EL (cell line): ENCODE measurements at places on chromosomes 6 and 20.
A peak's percentile ranks its signal among the peaks of the same experiment; 100 is the strongest.

DNA sequence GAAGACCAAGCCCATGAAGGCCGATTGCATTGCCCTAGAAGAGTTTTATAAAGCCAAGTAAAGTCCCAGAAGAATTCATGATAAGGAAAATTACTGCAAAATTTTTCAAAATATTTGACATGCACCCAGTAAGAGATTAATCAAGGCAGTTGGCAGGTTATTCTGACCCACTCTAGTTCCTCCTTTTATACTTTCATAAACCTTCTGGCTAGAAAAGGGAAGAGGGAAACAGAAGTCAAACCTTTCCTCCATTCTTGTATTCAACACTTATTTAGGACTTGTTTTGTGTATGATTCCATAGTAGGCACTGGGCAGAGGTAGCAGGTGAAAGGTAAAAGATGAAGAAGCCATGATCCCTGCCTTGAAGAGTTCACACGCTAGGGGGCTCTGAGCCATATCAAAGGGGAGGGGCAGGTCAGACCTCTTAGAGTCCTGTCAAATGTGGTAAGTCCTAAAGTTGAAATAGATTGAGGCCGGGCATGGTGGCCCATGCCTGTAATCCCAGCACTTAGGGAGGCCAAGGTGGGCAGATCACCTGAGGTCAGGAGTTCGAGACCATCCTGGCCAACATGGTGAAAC, 85.4 kb downstream of the NDUFAF5 start:
- no peak for DNase-seq

DNA sequence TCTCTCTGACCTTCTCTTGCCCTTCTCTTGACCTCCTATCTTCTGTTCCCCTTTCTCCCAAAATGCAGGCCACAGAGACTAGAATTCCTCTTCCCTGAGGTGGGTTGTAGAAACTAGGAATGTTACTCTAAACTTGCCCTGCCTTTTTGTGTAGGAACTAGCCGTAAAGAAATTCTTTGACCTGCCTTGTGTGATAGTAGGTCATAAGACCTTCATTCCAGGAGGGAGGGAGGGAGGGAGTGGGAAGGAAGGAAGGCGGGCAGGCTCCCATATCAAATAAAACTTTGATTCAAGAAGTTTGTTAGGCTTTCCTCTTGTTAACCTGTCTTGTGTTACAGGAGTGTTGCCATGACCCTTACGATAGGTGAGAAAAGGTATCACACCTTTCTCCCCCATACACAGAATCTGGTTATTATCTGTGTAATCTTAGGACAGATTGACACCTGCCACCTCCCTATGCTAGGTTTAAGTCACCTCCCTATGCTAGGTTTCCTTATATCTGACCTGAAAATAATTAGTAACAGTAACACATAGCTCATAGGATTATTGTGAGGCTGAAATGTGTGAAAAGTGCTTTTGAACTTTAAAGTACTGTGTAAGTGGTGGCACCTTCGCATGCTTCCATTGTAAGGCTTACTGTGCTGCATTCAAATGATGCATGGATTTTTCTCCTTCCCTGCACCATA, 32.6 kb upstream of the FUCA2 start:
- no peak for DNase-seq

DNA sequence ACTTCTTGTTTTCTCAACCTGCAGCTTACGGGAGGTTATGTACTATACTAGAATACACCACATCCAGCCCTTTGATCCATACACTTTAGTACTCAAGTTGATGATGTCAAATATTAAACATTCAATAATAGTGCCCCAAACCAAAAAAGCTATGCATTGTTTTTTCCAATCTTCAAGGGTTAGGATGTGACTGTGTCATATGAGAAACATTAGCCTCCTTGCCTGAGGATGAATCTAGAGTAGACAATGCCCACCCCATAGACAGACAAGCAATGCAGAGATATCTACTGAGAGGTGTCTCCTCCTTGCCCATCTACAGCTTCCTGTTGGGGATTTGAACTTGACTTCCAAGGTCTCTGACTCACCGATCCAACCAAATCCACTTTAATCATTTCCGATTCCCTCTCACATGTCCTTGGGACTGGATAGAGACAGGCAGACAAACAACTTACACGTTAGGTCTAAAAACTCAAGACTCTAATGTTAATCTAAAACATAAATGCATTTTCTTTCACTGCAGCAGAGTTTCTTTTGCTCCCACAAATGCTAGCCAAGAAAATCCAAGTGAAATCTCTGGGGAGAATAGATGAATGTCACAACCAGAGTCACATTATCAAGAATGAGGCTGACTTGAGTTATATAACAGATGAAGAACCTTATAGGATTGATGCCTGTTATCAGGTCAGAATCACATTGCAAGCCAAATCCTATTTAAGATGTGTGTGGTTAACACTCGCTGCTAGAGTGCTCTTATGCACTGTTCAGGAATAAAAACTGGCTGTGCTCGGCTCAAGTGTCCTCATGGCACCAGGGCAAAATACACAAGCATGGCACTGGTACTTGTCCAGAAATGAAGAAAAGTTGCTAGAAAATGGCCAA, 75.5 kb upstream of the TNFAIP3 start:
- DNase-seq = no peak

DNA sequence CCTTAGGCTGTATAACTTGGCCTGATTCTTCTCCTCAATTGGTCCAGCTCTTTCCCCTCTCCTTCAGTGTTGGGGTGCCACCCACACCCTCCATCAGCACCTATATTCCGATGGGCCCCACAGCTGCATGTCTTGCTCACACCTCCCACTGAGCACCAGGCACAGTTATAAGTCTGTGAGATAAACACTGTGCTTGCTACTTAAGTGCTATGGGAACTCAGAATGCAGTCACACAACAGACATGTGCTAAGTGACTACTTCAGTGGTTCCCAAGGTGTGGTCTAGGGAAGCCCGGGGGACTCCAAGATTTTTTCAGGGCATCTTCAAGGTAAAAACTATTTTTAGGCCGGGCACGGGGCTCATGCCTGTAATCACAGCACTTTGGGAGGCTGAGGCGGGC, 7.3 kb downstream of the ZC3H12D start:
- DNase-seq = no peak

GRCh38 chr6:156406688-156407087, 370.5 kb upstream of the ARID1B start:
- DNase-seq = no peak

GRCh38 chr20:53034899-53035298, 62.7 kb downstream of the TSHZ2 start:
- no peak for DNase-seq

DNA sequence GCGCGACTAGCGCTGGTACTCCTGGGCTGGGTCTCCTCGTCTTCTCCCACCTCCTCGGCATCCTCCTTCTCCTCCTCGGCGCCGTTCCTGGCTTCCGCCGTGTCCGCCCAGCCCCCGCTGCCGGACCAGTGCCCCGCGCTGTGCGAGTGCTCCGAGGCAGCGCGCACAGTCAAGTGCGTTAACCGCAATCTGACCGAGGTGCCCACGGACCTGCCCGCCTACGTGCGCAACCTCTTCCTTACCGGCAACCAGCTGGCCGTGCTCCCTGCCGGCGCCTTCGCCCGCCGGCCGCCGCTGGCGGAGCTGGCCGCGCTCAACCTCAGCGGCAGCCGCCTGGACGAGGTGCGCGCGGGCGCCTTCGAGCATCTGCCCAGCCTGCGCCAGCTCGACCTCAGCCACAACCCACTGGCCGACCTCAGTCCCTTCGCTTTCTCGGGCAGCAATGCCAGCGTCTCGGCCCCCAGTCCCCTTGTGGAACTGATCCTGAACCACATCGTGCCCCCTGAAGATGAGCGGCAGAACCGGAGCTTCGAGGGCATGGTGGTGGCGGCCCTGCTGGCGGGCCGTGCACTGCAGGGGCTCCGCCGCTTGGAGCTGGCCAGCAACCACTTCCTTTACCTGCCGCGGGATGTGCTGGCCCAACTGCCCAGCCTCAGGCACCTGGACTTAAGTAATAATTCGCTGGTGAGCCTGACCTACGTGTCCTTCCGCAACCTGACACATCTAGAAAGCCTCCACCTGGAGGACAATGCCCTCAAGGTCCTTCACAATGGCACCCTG, 1.6 kb downstream of the TPBG start:
- peak; percentile 51 for DNase-seq

GRCh38 chr20:44495802-44496481, 20.3 kb downstream of the TTPAL start:
- peak; percentile 97 for DNase-seq
